ENCODE measurements at places on chromosomes 6 and 20. TPM values are rescaled to one million over a fixed set of nuclear protein-coding genes. Genes with fewer than 3 reads are reported as not detected.
A peak's percentile ranks its signal among the peaks of the same experiment; 100 is the strongest.

DNA sequence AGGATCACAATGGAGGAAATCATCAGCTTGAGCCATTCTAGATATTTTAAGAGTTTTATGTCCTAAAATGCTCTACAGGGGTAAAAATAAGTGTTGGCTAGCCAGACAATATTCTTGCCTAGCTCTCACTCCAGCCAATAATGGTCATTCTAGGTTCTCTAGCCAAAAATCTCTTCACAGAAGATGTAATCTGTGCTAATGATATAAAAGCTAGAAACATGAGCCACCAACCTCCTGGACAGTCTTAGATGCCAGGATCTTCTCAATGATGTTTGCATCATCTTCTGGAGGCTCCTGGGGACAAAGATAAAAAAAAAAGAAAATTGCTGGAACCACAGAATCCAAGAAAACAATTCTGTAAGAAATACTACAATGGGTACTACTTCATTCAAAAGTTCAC lies 119.1 kb downstream of the CHD6 start:
- DNase-seq: no peak

DNA sequence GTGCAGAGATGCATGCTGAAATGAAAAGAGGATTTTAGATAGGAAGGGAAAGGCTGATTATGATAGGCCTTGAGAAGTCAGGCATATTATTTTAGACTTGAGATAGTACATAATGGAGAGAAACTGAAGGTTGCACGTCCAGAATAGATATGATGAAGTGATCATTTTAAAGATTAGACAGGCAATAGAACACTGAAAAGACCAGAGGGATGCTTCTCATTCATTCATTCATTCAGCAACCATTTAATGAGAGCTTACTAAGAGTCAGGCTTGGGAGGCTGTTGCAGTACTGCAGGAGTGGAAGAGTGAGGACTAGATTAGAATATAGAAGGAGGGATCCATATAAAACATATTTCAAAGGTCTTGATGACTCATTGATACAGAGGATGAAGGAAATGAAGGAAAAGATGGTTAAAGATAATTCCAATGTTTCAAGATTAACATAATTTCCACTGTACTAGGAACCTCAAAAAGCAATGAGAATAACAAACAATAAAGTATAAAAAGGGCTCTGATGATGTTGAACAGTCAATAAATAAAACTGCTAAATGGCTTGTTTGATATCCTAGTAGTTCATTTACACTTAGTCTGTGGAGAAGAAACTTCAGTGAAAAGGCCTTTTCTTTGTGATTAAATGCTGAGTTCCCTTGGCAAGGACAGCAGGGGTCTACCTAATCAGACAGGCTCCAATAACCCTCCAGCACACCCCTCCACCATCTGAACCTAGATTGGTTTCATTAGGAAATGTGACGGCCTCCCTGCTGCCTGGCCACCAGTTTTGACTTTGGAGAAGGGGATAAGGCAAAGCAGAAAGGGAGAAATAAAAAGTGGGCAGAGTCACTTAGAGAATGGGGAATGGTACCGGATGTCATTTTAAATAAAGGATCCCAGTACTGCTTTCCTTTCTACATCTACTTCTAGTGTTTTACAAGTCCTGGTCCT lies 5.3 kb upstream of the FBXO9 start:
- no peak for DNase-seq

DNA sequence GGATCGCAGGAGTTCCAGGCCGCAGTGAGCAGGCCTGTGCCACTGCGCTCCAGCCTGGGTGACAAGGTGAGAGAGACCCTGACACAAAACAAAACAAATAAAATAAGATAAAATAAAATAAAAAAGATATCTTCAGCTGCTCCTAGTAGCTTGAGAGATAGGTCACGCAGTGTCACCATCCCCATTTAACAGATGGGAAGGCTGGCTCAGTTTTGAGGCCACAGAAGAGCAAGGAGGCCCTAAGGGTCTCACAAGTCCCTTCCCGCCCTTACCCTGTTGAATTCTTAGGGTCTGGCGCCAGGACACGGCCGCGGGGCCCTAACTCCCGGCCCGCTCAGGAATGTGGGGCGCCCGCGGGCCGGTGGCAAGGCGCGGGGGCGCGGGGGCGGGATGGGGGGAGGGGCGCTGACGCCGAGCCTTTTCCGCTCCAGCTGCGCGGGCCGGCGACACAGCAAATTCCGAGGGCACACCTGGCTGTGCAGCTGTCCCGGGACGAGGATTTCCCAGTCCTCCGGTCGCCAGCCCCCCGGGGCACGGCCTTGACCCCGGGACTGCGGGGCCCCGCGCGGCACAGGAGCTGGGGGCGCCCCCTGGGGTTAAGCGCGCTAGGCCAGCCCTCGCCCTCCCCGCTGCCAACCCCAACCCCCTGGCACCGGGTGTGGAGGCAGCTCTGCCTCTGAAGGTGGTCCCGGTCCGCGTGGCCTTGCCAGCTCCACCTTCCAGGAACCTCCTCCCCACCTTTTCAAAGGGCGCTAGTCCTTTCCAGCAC lies 10.3 kb upstream of the R3HDML start:
- no peak for DNase-seq

DNA sequence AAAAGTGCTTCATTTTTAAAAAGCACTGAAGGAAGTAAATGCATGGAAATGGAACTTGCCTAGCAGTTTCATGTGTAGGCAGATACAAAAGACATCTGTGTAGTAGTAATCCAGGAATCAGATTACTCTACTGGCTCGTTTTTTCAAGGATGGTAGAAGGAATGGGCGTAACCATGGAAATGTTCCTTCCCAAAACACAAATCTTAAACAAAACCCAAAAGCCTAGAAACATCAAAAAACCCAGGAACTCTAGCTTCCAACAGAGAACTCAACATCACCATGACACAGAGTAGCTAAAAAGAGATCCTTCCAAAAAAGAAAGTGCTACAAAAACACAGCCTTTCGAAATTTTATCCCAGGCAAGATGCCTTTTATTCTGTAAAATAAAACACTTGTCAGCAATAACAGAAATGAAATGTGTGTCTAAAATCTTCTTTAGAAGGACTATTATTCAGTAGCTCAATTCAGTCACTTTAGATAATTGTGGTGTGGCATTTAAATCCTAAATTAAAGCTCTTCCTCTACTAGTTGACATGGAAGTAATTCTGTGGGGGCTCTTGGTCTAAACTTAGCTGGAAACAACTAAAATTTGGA lies 81.7 kb downstream of the FAM217A start:
- no peak for DNase-seq

GRCh38 chr6:61841958-61842357 lies 444.1 kb downstream of the KHDRBS2 start:
- no peak for DNase-seq

GRCh38 chr20:63956664-63957003 lies 418 bp upstream of the UCKL1 start:
- no peak for DNase-seq

DNA sequence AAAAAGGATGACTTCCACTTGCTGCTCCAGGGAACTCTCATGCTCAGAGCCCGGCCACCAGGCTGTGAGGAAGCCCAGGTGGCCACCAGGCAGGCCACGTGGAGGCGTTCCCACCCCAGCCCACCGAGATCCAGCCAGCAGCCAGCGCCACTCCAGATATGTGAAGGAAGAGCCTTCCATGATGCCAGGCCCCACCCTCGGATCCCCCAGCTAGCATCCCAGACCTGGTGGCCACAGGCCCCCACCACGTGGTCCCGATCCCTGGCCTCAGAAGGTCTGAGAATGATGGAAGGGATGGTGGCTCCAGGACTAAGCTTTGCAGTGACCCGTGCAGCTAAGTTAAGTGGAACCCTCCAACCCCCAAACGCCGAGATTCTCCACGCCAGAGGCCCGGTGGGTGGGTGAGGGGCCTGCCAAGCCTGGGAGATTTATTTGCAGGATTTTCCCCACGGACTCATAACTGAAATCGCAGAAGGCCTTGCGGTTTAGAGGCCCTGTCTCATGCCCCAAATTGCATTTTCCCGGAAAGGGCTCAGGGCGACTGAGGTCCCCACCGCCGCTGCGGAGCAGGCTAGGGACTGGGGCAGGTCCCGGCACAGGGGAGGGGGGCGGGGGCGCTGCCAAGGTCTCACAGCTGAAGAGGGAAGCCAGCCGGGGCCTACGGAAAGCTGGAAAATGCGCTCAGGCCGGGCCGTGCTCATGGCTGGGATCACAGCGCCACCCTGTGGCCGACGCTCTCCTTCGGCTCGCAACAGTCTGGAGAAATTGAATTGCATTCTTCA lies 31.1 kb upstream of the CST7 start:
- peak; percentile 83 for DNase-seq

GRCh38 chr6:112330879-112331265 lies 16.3 kb upstream of the RFPL4B start:
- no peak for DNase-seq

DNA sequence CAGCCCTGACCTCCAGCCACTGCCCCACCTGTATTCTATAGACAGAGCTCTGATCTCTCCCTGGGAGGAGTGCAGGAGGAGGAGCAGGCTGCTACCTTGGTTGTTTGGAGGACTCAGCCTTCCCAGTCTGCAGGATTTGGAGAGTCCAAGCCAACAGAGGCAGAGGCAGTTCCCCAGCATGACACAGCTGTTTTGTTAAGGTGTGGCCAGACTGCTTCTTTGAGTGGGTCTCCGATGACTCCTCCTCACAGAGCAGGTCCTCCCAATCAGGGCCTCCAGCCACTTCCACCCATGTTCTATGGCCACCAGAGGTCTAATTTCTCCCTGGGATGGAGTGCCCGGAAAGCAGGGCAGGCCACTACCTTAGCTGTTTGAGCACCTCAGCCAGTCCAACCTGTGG lies 203.5 kb downstream of the HACE1 start:
- DNase-seq: no peak

DNA sequence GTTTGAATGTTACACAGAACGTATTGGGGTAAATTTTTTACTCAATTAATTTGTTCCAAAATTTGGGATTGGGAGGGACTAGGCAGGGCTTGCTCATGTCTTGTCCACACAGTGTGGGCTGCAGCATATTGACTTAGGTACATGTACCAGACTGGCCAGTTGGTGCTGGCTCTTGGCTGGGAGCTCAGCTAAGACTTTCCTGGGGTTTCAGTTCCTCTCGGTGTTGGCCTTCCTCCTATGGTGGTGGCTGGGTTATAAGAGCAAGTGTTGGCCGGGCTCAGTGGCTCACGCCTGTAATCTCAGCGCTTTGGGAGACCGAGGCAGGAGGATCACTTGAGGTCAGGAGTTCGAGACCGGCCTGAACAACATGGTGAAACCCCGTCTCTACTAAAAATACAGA lies 4.9 kb downstream of the CENPQ start:
- DNase-seq: no peak

DNA sequence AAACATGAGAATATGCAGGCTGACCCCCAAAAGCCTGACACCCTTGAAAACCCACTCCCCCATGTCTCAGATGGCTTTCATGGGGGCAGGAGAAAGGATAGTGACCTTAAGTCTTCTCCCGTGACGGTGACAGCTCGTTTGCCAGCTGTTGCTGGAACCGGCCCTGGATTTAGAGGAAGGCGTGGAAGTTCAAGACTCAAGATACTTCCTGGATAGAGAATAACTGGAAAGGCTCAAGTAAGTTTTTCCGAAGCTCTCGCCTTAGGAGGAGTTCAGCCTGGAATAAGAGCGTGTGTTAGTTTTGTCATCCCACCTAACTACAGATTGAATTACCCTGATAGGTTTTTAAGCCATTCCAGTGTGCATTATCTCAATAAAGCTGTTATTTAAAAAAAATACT lies 11.6 kb upstream of the MTG2 start:
- no peak for DNase-seq

DNA sequence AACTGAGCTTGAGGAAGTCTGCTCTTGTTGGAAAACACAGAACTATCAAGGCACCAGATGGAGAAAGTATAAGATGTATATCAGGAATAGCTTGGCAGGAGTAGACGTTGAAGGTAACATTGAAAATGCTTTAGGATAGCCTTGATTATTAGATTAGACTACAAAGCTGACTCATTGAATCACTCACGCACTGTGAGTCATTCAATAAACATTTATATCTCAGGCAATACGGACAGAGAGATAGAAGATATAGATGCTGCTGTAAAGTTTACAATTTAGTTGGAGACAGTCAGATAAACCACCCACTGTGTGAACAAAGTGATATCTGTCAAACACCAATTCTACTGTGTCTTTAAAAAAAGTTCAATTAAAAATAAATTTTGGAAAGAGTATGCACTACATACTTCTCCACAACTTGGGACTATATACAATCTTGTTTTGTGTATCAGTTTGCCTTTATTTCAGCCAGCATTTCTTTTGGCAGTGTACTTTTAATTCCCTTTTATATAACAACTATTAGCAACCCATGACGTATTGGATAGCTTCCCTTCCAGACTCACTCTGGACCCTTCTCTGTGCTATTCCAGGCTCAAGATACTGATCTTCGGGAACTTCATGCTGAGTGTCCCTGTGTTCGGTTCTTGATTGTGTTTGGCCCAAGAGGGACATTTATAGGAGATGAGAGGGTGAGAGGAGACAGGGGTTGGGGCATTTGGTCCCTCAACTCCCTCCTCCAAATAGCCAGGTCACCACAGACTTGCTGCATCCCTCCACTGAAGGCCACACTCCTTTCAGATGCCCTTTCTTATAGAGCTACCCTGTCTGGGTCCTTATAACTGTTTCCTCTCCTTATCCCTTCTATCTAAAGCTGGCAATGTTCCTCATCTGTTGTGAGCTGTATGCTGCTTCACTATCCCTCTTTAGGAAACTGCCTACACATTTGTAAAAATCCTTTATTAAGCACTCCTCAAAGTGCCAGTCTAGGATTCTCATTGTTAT lies 176.6 kb upstream of the PTPRK start:
- no peak for DNase-seq

DNA sequence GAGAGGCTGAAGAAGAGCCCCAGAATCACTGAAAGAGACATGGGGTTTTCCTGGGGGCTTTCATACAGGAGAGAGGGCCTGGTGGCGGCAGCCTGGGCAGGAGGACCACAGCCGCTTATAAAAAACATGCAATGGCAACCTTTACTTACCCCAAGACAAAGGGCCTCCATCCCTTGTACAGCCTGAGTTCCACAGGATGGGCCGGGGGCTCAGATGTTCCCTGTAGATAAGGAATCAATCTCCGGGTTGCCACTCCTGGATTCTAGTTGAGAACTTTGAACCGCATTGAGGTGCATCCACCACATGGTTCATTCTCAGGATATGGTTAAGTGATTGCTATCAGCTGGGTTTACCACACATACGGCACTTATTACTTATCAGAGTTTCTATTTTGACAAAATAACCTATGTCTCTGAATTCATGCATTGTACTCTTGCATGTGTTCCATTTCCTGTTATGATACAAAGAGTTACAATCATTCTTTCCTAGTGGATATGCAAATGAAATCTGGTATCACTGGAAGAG lies 677.6 kb downstream of the KIF16B start:
- DNase-seq: no peak

DNA sequence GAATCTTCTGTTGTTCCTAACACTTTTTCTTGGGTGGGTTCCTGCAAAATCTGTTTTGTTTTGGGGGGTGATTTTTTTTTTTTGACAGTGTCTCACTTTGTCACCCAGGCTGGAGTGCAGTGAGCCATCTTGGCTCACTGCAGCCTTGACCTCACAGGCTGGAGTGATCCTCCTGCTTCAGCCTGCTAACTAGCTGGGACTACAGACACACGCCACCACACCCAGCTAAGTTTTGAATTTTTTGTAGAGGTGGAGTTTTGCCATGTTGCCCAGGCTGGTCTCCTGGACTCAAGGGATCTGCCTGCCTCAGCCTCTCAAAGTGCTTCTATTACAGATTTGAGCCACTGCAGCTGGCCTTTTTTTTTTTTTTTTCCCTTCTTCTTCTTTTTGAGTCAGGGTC lies 60.5 kb upstream of the SNAP91 start:
- DNase-seq: no peak

- DNase-seq: no peak
Observed at GRCh38 chr6:71199736-71200135, 88.9 kb upstream of the OGFRL1 start.

TBC1D7 gene
- 41.7 TPM for polyA plus RNA-seq

ADGRF1 gene
- polyA plus RNA-seq: 40.2 TPM

MYLK4 gene
- 1.5 TPM for polyA plus RNA-seq

CCR6 gene
- polyA plus RNA-seq: not detected

FOXA2 gene
- polyA plus RNA-seq: not detected
